ENCODE measurements at places on chromosomes 3 and 15.

DNA sequence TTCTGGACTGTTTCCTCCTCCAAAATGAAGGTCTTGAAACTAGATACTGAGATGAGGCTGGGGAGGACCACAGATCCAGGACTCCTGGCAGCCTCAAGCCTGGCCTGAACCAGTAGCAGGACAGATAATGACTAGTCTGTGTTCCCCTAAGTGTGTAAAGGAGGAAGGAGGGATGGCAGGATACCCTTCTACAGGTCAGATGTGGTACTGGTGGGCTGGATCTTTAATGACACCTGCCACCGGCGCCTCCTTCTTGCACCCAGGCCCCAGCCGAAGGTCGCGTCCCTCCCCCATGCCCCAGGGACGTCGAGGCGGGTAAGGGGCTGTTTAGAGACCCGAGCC, 556 bp downstream of the USP19 start:
- no peak for DNase-seq

GRCh38 chr3:113227146-113227545, 15.8 kb downstream of the BOC start:
- DNase-seq = no peak

GRCh38 chr3:171163101-171164066, 136.9 kb upstream of the SLC2A2 start:
- DNase-seq = no peak

GRCh38 chr15:99909592-99910295, 176.5 kb upstream of the LYSMD4 start:
- DNase-seq = no peak

GRCh38 chr15:42820811-42821210, 83.9 kb upstream of the CDAN1 start:
- DNase-seq = no peak

GRCh38 chr15:95557226-95558046, 773.1 kb upstream of the NR2F2 start:
- no peak for DNase-seq

- DNase-seq = no peak
These were observed 38.5 kb downstream of the SMAD3 start for GRCh38 chr15:67103869-67104268.

DNA sequence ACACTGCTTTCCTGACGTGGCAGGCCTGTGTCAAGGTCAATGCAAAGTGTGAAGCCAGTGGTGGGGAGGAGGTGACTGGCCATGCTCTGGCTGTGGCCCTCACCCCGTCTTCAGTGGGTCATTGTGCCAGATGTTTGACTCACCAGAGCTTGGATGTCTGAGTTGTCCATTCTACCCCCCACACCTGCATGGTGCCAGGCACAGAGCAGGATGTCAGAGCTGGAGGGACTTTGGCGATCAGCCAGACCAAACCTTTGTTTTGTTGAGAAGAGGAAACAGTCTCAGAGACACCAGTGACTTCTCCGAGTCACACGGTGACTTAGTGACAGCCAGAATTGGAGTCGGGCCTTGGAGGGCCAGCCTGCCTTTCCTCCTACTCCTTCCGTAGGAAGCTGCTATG, 49.5 kb downstream of the SMAD6 start:
- no peak for DNase-seq

DNA sequence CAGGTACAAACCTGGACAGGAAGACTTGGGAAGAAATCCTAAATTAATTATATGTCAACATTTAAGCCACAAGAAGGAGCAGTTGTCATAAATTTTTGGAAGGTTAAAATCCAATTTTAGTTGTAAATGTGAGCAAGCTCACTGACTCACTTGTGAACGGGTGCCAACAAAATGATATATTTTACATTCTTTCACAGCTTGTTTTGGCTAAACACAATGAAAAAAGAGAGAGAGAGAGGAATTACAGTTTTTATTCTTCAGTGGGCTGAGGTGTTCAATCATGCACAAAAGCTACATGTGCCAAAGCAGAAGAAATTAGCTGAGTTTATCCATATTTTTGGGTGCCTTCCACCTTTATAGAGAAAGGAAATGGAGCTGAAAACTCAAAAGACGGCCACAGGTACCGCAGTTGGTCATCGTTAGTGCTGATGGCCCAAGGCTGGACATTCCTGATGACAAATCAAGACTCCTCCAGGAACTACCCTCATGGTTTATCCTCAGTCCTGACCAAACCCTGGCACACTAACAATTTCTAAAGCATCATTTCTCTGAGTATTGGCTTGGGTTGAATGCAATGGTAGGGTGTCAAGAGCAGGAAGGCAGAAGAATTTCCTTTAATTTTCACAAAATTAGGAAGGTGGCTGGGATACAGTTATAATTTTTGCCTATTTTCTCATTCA, 37.6 kb upstream of the WNT5A start:
- DNase-seq = no peak

- no peak for DNase-seq
These were observed 20.2 kb upstream of the SLC41A3 start for GRCh38 chr3:126104028-126104635.

DNA sequence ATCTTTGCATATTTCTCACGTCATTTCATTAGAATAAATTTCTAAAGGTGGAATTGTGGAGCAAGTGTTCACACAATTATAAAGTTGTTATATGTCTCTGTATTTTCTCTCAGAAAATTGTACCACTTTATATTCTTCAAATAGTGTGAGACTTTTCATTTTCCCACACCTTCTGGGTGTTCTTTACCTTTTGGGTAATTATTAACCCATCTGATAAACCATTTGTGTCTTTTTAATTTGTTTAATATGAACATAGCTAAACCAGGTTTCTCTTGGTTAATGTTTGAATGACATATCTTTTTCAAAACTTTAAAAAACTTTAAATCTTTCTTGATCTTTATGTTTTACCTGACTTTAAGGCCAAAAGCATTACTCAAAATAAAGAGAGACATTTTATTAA, 40.5 kb downstream of the DZIP3 start:
- DNase-seq = no peak

GRCh38 chr3:37872413-37873160, 10.9 kb downstream of the CTDSPL start:
- no peak for DNase-seq

GRCh38 chr3:24451461-24452099, 43.1 kb downstream of the THRB start:
- no peak for DNase-seq

- DNase-seq = no peak
These were observed 38.6 kb downstream of the TRIM71 start for GRCh38 chr3:32856355-32856889.

DNA sequence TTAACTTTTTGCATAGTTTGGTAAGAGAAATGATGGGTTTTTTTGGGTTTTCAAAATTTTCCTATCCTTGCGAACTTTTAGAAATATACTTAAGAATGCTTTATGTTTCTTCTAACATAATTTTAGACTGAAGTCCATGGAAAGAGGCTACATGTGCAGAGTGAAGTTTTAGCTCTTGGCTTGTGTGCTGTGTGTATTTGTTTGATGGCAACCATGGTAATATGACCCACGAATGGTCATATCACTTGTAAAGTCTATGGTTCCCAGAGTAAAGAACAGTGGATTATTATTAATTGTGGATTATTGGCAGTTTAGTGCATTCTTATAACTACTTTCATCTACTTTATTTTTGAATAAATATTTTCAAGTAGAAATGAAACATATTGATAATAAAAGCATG, 124.0 kb upstream of the GOLGA6L4 start:
- DNase-seq = no peak

- no peak for DNase-seq
These were observed 166.7 kb downstream of the FOXP1 start for GRCh38 chr3:71416876-71417275.

DNA sequence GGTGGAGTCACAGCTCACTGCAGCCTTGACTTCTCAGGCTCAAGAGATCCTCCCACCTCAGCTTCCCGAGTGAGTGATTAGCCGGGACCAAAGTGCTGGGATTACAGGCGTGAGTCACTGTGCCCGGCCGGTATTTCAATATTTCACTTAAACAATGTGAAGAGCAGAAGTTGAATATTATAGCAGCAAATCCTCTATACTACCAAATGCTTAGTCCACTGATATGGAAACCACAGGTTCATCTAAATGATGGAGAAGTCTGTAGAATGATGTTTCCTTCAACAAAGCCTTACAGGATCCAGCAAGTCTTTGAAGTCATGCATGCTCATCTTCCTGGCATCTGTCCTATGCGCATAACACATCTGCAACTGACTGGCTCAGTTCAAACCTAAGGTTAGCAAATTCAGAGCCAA, 20.3 kb upstream of the UACA start:
- DNase-seq = no peak

DNA sequence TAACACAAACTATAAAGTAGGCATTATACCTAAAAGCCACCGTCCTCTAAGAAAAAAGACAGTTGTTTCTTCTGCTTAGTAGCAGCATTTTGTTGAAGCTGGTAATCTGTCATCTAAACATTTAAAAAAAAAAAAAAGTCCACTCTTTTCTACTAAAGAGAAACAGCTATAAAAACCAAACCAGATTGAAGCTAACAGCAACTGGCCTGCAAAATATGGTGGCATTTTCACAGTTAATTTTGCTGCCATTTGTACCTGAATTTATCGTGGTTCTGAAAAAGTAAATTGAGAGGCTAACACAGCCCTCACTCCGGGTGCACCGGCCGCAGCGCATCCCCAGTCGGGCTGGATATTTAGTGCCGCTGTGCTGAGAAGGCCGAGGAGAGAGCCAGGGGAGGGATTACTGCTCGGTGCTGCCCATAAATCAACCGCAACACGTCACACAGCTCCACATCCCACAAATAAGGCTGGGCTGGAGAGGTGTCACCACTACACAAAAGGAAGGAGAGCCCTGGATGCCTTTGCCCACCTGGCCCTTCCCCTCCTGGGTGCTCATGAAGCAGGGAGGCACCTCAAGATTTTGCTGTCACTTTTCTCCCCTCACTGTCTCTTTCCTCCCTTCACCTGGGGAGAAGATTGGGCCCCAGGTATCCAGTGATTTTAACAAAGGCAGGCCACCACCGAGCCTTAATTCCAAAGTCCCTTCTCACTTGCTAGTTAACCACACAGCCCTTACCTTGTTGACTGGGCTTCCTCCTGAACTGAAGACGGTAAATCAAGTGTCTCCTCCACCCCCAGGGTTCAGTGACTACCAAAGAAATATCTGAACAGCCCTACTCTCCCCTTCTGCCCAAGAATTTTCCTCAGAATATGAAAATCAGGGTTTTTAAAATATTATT, 44.4 kb downstream of the MECOM start:
- no peak for DNase-seq

GRCh38 chr3:72334681-72335457, 513.4 kb downstream of the SHQ1 start:
- DNase-seq = no peak

DNA sequence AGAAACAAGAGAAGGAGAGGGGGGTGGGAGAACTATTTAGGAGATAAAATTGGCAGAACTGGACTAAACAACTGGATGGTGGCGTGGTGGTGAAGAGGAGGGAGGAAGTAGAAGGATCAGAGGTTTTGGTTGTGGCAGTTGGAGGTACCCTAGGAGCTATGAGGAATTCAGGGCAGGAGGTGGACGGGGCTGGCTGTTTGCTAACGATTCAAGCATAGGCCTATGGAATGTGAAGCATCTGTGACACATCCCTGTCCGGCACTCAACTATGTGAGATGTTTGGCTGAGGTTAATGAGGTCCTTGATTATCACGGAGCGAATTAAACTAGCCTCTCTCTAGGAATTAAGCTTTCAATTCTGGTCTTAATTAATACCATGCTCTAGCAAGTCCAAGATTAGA, 13.5 kb downstream of the TARS3 start:
- no peak for DNase-seq

DNA sequence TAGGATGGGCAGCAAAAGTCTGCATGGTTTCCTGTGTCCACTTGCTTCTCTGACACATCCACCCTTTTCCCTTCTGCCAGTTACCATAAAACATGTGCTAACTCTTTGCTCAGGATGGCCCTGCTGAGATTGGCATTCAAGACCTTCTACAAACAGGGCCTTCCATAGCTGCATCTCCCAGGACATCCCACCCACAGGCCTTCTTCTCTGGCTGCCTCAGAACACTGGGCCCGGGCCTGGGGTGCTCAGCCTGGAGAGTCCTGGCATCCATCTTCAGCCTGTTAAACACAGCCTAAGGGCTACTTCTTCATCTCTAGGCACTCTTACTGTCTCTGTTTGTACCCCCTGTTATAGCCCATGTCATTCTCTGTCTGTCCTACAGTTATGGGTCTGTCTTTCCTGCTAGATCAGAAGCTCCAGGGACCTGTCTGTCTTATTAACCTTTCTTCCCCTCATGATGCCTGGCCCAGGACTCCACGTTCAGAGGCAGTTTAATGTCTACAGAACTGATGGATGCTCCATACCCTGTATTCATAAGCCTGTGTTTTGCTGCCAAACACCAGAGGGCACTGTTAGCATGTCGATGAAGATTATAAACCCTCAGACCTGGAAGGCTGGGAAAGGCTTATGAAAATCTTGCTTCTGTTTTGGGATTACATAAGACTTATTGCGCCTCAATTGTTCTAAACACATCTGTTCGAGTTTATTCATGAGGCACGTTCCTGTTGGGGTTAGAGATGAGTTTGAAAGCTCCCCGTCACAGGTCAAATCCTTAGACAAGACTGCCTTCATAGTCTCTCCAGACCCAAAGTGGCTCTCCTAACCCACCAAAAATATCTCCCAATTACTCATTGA, 16.5 kb downstream of the SEMA3G start:
- DNase-seq = no peak

- no peak for DNase-seq
These were observed 1.4 kb upstream of the CRABP1 start for GRCh38 chr15:78338781-78339180.

DNA sequence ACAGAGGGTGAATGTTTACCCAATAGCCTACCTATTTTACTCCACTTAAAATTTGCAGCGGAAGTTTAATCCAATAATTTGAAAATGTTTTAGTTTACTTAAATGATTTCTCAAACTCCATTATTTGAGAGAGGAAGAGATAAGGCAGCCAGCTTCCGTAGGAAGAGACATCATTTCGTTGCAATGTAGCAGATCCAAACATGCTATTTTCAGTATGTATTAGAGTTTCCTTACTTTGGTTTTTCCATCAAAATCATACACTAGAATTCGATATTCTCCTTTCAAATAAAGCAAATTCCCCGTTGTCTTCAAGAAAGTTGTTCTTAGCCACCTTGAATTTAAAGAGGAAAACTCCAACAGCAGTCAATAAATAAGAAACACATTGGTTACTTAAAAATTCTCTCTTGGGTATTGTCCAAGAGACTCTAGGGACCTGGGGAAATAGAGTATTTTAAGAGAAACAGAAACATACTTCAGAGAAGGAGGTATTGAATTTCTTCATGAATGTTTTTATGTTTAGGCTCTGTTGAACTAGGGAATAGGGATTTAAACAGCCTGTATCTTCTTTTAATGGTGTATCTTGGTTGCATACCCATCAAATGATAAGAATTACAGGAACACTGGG, 324.5 kb upstream of the GBE1 start:
- DNase-seq = no peak

GRCh38 chr3:72694398-72694797, 153.8 kb downstream of the SHQ1 start:
- no peak for DNase-seq

- DNase-seq = no peak
These were observed 54.1 kb downstream of the PLXNA1 start for GRCh38 chr3:127037021-127037400.

DNA sequence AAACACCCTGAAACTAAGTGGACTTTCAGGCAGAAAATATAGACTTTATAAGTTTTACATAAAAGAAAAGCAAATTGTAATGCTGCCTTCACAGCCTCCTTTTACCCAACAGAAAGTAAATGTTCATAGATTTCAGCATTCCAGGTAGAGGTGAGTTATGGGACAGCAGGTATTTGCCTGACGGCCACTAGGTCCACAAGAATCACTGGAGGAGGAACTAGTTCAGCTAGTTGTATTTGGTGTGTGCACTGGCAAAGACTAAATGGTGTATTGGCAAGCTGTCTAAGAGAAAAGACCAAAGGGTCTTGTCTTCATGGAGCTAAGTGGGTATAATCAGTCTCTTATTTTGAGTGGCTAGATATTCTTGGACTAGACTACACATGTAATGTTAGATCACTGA, 34.2 kb downstream of the ZNF654 start:
- no peak for DNase-seq

Data from activated naive CD8-positive, alpha-beta T cell treated with anti-CD3 and anti-CD28 coated beads, Interleukin-2, amount 50 U/mL, for 16 hours (primary cell).